ENCODE measurements at places on chromosomes 7 and 10. TPM values are rescaled to one million over a fixed set of nuclear protein-coding genes. Genes with fewer than 3 reads are reported as not detected.

VWDE gene
- total RNA-seq = under 0.01 TPM

ECHDC3 gene
- total RNA-seq = 33.0 TPM

DOCK1 gene
- 24.5 TPM for total RNA-seq

HOXA6 gene
- total RNA-seq = 3.2 TPM

HOXA11 gene
- 28.4 TPM for total RNA-seq

ETV1 gene
- total RNA-seq = 20.8 TPM

PARD3 gene
- 33.5 TPM for total RNA-seq

TLX1 gene
- total RNA-seq = not detected

FEZF1 gene
- not detected for total RNA-seq

SFMBT2 gene
- total RNA-seq = 0.86 TPM

FAM221A gene
- total RNA-seq = 0.58 TPM

RNLS gene
- 36.5 TPM for total RNA-seq

ZNF398 gene
- 8.5 TPM for total RNA-seq

FAM131B gene
- 1.2 TPM for total RNA-seq

HMX3 gene
- not detected for total RNA-seq

GARIN1A gene
- not detected for total RNA-seq

CRHR2 gene
- not detected for total RNA-seq

PRR15 gene
- total RNA-seq = 11.0 TPM

KIAA1549 gene
- 1.2 TPM for total RNA-seq

AGFG2 gene
- 24.3 TPM for total RNA-seq

HOXA2 gene
- 0.53 TPM for total RNA-seq

ANXA11 gene
- total RNA-seq = 201 TPM

AQP1 gene
- 1.1 TPM for total RNA-seq

KEL gene
- not detected for total RNA-seq

CCL24 gene
- total RNA-seq = not detected

SH2D4B gene
- not detected for total RNA-seq

HTR5A gene
- total RNA-seq = not detected

All from myometrial cell (primary cell).